Skeletal muscle tissue (tissue), 5 donors: ENCODE measurements at places on chromosomes 5 and 9. TPM values are rescaled to one million over a fixed set of nuclear protein-coding genes. Genes with fewer than 3 reads are reported as not detected.

SLC23A1 gene
- total RNA-seq = not detected

FBP2 gene
- 72.5 TPM for total RNA-seq

C9orf43 gene
- total RNA-seq = 0.52 TPM

RGS7BP gene
- total RNA-seq = 1.6 TPM

HSPB3 gene
- total RNA-seq = 151 TPM

TMEFF1 gene
- not detected for total RNA-seq

BAAT gene
- 0.52 TPM for total RNA-seq

PDE6A gene
- not detected for total RNA-seq

MARCOL gene
- total RNA-seq = not detected

HTR4 gene
- total RNA-seq = not detected

CRB2 gene
- under 0.01 TPM for total RNA-seq

ZNF608 gene
- total RNA-seq = 31.3 TPM

IL13 gene
- not detected for total RNA-seq

BARHL1 gene
- not detected for total RNA-seq
